ENCODE measurements at places on chromosomes 4 and X. TPM values are rescaled to one million over a fixed set of nuclear protein-coding genes. Genes with fewer than 3 reads are reported as not detected.

GRCh38 chr4:154119317-154119716 is 330.4 kb upstream of the SFRP2 start:
- H3K4me1 ChIP-seq = no peaks in the 10 kb centered on the region
- H3K27me3 ChIP-seq = no peaks in the 10 kb centered on the region
- no peak overlapping the region for H3K4me3 ChIP-seq

GRCh38 chr4:88822034-88822789 is 124.6 kb upstream of the NAP1L5 start:
- no peaks in the 10 kb centered on the region for H3K36me3 ChIP-seq
- peaks cover 22% of the 10 kb centered on the region for H3K4me1 ChIP-seq
- no peaks in the 10 kb centered on the region for H3K27me3 ChIP-seq
- no peak for DNase-seq
- no peak overlapping the region for H3K27ac ChIP-seq

DNA sequence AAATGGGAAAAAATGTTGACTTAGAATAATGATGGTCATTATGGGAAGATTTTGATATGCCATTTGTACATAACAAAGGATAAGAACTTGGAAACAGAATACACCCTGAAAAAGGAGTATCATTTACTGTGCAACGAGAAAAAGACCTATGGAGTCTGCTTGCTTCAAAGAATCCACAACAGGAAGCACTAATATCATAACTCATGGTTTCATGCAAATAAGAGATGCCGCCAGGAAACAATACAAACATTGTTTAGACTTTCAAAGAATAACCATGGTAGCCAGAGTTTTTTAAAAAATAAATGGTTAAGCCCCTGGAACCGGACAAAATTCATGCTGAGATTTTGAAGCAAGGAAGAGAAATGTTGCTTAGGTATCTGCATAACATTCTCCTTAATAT is 139.9 kb upstream of the ETNPPL start:
- no peak overlapping the region for H3K27ac ChIP-seq
- H3K36me3 ChIP-seq = no peaks in the 10 kb centered on the region
- no peak overlapping the region for H3K4me3 ChIP-seq

DNA sequence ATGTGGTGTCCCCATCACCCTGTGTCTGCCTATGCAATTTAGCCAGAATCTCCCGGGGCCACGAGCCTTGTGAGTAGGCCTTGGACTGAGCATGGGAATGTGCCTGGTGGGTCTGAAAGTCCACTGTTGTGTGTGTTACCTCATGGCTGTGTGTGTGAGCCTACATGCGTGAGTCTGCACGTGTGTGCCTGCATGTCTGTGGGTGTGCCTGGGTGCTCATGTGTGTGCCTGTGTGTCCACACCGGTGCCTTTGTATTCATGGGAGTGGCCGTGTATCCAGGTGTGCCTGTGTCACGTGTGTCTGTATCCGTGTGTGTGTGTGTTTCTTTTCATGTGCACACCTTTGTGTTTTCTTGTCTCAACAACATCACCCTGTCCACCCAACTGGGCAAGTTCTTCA is 14.2 kb downstream of the ATP5ME start:
- H3K27ac ChIP-seq = no peak overlapping the region
- H3K4me1 ChIP-seq = peaks cover 3% of the 10 kb centered on the region
- 0 out of 2 replicates have a peak, but pooled peaks cover 3% of the 10 kb centered on the region for H3K27me3 ChIP-seq
- peaks cover 4% of the 10 kb centered on the region for H3K36me3 ChIP-seq
- no peak for DNase-seq
- no peak overlapping the region for H3K4me3 ChIP-seq

- H3K27ac ChIP-seq = no peak overlapping the region
- H3K4me1 ChIP-seq = peaks cover 45% of the 10 kb centered on the region
- H3K4me3 ChIP-seq = peak overlapping the region; percentile 51
- H3K36me3 ChIP-seq = no peaks in the 10 kb centered on the region
Observed at GRCh38 chr4:108165586-108165985, 3.1 kb downstream of the LEF1 start.

- no peak for DNase-seq
- peaks cover 16% of the 10 kb centered on the region for H3K4me1 ChIP-seq
- H3K27ac ChIP-seq = no peak overlapping the region
- H3K27me3 ChIP-seq = peaks cover 5% of the 10 kb centered on the region
Observed at GRCh38 chr4:8501781-8502180, 61.2 kb downstream of the TRMT44 start.

DNA sequence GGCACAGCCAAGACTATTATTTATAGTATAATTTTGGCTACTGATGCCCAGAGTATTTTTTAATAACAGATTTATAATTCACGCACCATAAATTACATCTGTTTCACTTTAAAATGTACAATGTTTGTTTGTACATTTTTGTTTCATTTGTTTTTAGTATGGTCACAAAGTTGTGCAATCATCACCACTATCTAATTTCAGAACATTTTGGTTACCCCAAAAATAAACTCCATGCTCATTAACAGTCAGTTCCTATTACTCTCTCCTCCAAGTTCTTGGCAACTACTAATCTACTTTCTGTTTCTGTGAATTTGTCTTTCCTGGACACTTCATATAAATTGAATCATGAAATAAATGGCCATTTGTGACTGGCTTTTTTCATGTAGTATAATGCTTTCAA is 176.7 kb downstream of the SH3BGRL start:
- DNase-seq = no peak
- H3K27ac ChIP-seq = no peak overlapping the region
- no peak overlapping the region for H3K4me3 ChIP-seq
- no peaks in the 10 kb centered on the region for H3K4me1 ChIP-seq
- H3K27me3 ChIP-seq = no peaks in the 10 kb centered on the region

DNA sequence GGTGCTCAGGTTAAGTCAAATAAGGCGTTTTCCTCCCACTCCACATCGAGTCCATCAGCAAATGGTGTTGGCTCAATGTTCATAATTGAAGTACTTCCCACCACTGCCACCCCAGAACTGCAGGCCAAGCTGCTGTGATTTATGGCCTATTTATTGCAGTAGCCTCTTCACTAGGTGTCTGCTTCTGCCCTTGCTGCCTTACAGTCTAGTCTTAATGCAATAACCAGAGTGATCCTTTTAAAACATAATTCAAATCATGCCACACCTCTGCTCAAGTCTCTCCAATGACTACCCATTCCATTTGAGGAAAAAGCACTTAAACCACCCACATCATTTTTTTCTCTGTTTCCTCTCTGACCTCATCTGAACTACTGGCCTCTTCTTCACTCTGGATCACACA is 220.3 kb downstream of the KCNIP4 start:
- no peaks in the 10 kb centered on the region for H3K36me3 ChIP-seq
- peaks cover 3% of the 10 kb centered on the region for H3K4me1 ChIP-seq
- H3K4me3 ChIP-seq = no peak overlapping the region
- H3K27ac ChIP-seq = no peak overlapping the region
- no peak for DNase-seq
- no peaks in the 10 kb centered on the region for H3K27me3 ChIP-seq

DNA sequence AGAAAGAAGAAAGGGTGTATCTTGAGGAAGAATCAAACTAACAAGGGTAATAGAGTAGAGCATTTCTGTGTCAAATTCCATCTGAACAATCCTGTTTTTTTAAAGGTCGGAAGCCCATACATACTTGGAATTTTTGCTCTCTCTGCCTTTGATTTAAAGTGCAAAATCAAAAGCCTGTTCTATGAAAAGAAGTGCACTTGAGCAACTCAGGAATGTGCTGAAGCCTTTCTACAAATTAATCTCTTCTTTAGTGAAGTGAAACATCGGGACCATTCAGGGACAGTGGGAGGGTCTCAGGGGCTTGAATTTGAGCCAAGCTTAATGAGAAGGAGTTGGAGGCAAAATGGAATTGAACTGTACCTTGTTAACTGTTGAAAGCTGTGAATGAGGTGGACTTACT is 1008.5 kb upstream of the LCORL start:
- no peak overlapping the region for H3K4me3 ChIP-seq
- no peaks in the 10 kb centered on the region for H3K36me3 ChIP-seq
- peaks cover 31% of the 10 kb centered on the region for H3K4me1 ChIP-seq
- H3K27ac ChIP-seq = no peak overlapping the region
- no peak for DNase-seq

DNA sequence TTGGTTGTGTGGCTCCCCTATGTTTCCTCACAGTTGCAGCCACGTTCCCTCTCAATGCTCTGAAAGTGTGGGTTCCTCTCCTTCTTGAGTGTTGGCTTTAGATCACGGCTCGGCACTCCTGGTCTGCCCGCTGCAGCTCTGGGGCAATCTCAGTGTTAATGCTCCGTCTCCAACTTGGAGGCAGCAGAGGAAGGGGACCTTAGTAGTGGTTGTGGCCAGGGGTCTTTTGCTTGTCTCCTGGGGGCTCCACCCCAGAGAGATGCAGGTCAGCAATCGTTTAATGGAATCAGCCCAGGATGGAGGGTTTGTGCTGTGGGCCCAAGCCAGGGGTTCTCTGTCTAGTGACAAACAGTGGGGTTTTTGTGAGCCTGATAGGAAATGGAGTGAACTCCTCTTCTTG is 849.4 kb upstream of the DIAPH2 start:
- no peaks in the 10 kb centered on the region for H3K4me1 ChIP-seq
- H3K4me3 ChIP-seq = no peak overlapping the region
- DNase-seq = no peak

DNA sequence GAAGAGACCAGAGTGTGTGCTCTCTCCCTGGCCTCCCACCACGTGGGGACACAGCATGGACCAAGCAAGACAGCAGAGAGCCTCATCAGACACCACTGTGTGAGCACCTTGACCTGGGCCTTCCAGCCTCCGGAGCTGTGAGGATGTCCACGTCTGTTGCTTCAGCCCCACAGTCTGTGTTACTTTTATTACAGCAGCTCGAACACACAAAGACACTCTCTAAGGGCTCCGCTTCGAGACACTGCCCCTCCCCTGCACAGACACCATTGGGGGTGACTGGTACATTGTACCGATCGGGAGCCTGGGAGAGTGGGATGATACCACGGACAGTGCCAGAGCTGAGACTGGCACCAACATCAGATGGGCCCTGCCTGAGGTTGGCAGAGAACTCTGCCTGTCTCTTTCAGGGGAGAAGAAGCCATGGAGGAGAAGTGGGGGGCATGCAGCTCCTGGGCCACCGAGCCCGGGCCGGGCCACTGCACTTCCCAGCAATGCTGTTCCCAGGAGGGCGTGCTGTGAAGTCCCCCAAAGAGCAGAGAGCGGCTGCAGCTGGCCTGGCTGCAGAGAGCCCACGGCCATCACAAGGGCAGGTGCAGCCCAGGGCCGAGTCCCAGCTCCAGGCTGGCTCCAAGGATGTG is 48.1 kb upstream of the HMX1 start:
- H3K4me3 ChIP-seq = no peak overlapping the region
- no peak overlapping the region for H3K27ac ChIP-seq
- H3K27me3 ChIP-seq = peaks cover 16% of the 10 kb centered on the region
- peaks cover 7% of the 10 kb centered on the region for H3K36me3 ChIP-seq

DNA sequence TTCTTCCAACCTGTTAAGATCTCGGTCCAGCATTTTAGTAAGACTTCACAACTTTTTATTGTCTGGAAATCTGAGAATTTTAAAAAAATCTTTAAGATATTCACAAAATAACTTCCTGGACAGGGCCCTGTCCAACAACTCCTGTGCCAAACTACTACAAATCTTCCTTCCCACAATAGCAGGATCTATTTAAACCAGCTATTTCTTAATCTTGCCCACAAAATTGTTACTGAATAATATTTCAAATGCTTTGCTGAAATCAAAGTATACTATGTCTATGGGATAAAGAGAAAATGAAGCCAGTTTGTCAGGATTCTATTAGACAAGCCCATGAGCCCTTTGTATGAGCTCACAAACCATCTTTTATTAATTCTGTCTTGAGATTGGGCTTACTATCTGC is 104.1 kb upstream of the DDIT4L start:
- H3K4me1 ChIP-seq = peaks cover 9% of the 10 kb centered on the region
- H3K27me3 ChIP-seq = no peaks in the 10 kb centered on the region
- H3K27ac ChIP-seq = no peak overlapping the region
- no peaks in the 10 kb centered on the region for H3K36me3 ChIP-seq

DNA sequence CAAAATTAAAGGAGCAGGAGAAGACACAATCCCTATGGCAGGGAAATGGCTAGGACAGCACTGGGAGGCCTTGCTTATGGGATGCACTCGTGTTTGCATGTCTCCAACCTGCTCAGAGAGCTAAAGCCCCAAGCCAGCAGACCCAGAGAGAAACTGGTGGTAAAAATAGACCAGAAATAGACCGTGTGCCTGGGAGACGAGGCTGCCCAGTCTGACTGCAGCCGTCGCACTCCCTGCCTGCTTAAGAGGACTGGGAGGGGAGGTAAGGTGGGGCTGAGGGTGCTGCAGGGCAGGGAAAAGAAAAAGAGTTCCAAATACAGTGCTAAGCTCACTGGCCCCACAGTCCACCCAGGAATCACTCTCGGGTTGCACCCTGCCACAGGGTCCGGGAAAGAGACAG is 633.5 kb downstream of the BCOR start:
- no peaks in the 10 kb centered on the region for H3K4me1 ChIP-seq
- no peak for DNase-seq
- no peaks in the 10 kb centered on the region for H3K36me3 ChIP-seq

DNA sequence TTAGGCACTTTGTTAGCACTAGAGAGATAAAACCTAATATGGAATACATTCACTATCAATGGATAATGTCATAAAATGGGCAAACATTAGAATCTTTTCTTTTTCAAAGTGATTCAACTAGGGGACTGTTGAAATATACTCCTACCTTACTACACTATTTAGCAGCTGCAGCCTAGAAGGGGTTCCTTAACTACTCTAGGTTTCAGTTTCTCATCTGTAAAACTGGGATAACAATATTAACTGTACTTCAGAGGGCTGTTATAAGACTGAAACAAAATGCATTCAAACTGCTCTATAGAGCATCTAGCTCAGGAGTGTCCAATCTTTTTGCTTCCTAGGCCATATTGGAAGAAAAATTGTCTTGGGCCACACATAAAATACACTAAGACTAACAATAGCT is 147.4 kb downstream of the CDS1 start:
- no peaks in the 10 kb centered on the region for H3K27me3 ChIP-seq
- no peak overlapping the region for H3K27ac ChIP-seq

DNA sequence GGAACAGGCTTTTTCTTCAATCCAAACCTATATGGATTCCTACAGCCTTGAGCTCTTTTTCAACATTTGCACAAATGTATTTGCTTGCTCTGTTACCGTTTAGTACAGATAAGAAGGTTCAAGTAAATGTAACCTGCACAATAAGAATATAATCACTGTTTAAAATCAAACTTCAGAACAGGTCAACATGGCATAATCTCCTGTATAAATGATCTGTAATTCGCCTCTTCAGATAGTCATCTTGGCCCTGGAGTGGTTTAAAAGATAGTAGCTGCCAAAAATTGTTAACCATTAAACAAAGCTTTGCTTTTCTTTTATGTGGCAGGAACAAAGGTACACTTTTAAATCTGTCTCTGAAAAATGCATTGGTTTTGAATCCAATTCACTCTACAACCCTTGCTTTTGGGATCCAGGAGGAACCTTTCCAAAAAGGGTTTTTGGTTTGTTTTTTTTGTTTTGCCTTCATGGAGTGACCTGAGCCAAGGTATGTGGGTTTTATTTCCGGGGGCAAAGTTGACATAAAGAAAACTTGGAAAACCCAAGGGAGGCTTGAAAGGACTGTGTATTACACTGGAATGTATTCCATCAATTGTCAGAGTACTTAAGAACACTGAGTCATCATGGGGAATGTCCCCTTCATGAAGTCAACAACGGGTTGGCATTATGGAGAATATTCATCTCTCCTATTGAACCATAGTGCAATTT is 210.4 kb upstream of the HCCS start:
- no peak overlapping the region for H3K4me3 ChIP-seq
- DNase-seq = no peak
- no peaks in the 10 kb centered on the region for H3K27me3 ChIP-seq
- no peaks in the 10 kb centered on the region for H3K36me3 ChIP-seq

- H3K4me1 ChIP-seq = peaks cover 5% of the 10 kb centered on the region
- no peak overlapping the region for H3K4me3 ChIP-seq
- H3K27me3 ChIP-seq = no peaks in the 10 kb centered on the region
- no peak for DNase-seq
- H3K27ac ChIP-seq = no peak overlapping the region
Observed at GRCh38 chrX:151631822-151632221, 63.4 kb upstream of the PRRG3 start.

Gene TMSB15A
- 49.4 TPM for total RNA-seq

Gene SLC26A1
- total RNA-seq = 0.85 TPM

Gene PHEX
- total RNA-seq = 0.04 TPM

Gene CT45A1
- not detected for total RNA-seq

Gene TCP11X2
- total RNA-seq = 0.82 TPM

Gene P2RY10
- total RNA-seq = not detected
